ENCODE measurements at places on chromosomes 16 and 17.

DNA sequence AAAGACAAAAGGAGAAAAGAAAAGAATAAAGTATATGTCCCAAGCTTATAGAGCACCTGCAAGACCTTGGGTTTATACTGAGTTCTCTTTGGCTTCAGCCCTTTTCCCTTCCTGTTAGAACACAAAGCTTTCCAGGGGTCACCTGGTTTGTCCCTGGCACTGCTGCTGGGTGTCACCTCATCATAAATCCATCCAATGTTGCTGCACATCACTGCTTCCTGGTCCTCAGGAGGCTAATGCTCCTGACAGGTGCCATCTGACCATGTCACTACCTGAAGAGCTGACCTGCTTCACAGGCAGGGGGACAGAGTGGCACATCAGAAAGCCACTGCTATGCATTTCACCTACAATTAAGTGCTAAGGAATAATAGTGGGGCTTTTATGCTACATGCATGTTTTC, 164.6 kb upstream of the ELAC2 start:
- no peak for DNase-seq

- DNase-seq: no peak
Measured at GRCh38 chr17:31510308-31511194, 119.1 kb downstream of the RAB11FIP4 start.

- DNase-seq: no peak
Measured at GRCh38 chr16:84193480-84193879, 2.5 kb downstream of the ADAD2 start.

- DNase-seq: no peak
Measured at GRCh38 chr16:5015351-5015750, 18.4 kb downstream of the NAGPA start.

DNA sequence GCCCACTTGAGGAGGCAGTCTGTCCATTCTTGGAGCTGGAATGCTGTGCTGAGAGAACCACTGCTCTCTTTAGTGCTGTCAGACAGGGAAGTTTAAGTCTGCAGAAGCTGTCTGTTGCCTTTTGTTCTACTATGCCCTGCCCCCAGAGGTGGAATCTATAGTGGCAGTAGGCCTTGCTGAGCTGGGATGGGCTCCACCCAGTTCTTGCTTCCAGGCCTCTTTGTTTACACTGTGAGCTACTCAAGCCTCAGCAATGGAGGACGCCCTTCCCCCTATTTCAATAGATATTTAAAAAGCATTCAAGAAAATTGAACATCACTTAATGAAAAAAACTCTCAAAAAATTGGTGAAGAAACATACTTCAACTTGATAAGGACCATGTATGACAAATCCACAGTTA, 313.5 kb downstream of the PHKB start:
- DNase-seq: no peak

DNA sequence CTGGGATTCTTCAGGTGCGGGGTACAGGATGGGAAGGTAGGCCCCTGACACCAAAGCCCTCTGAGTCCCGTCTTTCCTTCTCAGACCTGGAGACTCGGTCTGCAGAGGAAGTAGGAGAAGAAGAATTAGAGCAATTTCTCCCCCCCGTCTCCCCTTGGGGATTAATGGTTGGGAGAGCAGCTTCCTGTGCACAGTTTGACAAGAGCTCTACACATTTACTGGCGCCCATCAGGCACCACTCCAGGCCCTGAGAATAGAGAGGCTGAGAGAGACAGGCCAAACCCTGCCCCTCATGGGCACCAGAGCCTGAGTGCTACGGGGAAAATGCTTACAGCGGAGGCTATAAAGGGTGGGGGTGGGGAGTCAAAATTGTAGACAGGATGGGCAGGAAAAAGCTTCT, 3.5 kb upstream of the C16orf74 start:
- no peak for DNase-seq

GRCh38 chr17:64148699-64149098, 18.8 kb upstream of the ERN1 start:
- no peak for DNase-seq

DNA sequence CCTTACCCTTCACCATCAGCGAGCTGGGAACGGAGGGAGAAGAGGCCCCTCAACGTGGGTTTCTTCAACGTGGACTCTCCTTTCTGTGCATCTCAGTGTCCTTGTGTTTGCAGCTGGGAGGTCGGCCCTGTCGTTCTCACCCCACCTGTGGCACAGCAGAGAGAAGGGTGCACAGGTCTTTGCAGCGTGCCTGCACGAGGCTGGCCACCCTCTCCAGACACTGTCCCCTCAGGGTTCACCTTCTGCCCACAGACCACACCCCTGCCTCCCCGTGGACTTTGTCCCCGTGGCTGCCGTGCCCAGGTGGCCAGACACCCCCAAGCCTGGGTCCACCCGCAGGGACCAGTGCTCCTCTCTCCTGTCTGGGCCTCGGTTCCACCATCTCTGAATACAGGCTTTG, 7.3 kb upstream of the WDR45B start:
- no peak for DNase-seq

GRCh38 chr17:34656801-34657200, 77.4 kb downstream of the TMEM132E start:
- no peak for DNase-seq

DNA sequence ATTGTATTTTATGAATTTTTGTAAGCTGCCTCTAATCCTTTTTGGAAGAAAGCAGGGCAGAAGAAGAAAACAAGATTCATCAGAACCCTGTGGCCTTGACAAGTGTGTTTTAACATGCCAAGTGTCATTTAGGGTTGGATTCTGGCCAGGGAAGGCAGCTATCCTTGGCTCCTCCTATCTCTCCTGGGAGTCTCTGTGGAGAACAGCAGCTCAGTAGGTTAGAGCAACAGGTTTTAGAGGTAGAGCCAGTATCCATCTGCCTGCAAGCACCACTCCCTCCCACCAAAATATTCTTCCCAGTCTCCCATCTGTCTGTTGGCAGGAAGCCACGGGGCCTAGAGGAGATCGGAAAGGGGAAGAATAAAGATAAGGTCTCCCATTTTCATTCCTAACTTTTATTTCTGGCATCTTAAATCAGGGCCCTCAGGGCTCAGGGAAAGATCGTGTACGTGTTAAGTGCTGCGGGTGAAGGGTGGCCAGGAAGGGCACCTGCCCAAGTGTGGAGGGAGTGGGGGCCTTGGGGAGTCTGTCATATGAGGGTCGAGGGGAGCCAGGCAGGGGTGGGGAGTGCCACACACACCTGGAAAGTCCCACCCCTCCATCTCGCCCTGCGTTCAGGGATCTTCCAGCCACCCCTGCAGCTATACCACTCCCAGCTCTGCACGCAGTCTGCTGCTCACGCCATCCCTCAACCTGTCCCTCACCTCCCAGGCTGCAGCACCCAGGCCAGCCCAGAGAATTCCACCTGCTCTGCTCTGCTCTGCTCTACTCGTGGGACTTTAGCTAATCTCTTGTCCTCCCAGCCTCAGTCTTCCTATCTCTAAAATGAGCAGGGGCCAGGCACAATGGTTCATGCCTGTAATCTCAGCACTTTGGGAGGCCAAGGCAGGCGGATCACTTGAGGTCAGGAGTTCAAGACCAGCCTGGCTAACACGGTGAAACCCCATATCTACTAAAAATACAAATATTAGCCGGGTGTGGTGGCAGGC, 17.1 kb upstream of the CPSF4L start:
- DNase-seq: no peak

- no peak for DNase-seq
Measured at GRCh38 chr17:67015001-67015400, 29.4 kb upstream of the CACNG1 start.

DNA sequence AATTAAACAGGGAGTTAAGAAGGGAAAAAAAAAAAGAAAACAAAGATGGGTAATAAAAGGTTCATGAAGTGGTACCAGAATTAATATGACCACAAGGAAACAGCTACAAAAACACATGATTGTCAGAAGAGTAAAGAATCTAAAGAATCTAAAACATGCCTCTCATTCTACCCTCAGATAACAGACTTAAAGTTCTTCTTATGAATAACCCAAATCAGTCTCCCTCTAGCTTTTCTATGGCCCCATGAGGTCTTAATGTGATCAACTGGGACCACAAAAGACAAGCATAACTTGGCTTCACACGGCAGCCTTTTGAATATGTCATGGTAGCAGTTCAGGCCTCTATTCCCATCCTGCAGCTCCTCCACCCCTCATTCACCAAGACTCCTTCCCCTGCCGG, 6.9 kb downstream of the MYH10 start:
- DNase-seq: no peak

- DNase-seq: no peak
Measured at GRCh38 chr17:1940810-1941185, 84.3 kb downstream of the RTN4RL1 start.

DNA sequence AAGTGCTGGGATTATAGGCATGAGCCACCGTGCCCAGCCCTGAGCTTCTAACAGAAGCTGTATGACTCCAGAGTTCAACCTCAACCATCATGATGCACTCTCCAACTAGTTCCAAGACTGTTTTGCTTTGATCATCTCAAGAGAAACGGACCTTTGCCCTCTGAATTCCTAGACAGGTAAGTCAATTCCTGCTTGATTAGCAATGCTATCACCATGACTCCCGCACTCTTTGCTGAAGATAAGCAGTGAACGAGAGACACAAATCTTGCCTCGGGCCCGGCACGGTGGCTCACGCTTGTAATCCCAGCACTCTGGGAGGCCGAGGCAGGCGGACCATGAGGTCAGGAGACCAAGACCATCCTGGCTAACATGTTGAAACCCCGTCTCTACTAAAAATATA, 22.2 kb downstream of the ANKFY1 start:
- DNase-seq: no peak

DNA sequence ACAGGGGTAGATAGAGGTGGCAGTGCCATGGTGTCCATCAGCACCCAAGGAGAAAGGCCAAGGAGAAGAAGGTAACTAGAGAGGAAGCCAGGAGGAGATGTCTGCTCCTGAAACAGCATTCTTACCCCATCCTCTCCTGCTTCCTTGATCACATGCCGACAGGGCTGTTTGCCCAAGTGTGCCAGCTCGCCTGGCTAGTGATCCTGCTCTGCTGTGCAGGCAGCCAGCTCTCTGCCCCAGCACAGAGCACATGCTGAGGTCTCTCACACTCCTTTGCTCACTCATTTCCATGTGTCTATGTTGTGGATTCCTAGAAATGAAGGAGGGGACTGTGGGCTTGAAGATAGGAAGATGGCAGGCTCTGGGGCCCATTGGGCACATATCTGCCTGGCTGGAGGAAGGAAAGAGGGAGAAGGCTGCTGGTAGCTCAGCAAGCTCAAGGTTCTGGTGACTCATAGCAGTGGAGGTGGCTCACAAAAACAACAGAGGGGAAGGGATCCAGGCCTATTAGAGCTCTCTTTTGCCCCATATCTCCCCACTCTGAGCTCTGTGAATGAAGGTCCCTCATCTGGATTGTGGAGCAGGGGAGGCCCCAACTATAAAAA, 54.3 kb downstream of the NEUROD2 start:
- DNase-seq: peak; percentile 5

- no peak for DNase-seq
Measured at GRCh38 chr17:10286324-10286723, 86.5 kb downstream of the MYH13 start.

- no peak for DNase-seq
Measured at GRCh38 chr17:36153895-36154610, 22.4 kb downstream of the TBC1D3B start.

DNA sequence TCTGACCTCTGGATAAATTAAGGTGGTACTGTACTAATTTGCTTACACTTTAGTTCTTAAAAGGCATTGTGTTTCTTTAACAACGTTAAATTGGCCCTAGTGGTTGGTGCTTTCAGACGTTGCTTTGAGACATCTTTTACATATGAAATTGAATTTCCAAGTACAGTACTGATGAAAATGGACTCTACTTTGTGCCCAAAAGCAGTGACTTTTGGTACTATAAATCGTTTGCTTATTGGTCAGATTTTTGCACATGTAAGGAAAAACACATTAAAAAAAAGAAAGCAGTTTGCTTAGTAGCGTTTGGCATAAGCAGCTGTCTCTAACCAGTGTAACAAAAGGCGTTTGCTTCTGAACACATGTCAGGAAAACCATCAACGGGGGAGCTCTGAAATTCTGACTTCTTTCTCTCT, 139.6 kb downstream of the CDK5R1 start:
- no peak for DNase-seq

- no peak for DNase-seq
Measured at GRCh38 chr16:49578435-49579024, 204.9 kb downstream of the C16orf78 start.

DNA sequence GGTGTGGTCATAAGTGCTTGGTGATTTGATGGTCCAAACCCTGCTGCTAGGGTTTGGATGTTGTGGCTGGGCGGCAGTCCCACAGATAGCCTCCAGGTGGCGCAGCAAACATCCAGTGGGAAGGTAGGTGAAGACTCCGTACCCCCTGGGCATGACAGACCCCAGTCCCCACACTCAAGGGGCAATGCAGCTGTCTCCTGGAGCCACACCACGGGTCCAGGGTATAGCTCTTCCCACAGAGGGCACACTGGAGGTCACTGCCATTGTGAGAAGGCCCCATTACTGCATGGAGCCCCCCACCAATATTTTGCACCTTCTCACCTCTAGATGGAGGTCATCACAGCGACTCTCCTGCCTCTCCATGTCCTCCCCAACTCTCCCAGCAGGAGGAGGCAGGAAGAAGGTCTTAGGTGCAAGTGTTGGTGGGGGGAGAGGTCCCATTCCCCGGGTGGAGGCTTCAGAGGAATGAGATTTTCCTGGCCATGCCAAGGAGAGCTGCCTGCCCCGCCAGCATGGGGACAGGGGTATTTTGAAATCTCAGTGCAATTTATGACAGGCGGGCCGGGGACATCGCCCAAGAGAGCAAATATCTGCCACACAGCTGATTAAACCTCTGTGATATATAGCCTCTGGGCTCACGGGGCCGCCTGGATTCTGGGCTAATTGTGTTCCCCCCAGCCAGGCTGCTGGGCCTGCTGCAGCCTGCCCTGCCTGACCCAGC, 17.1 kb upstream of the C17orf113 start:
- no peak for DNase-seq

GRCh38 chr17:74892974-74893911, at the start of gene FADS6:
Gene FADS6 (minus strand): TSS chr17:74893633. CDS start chr17:74893595, 38 bp downstream.
- no peak for DNase-seq

- DNase-seq: no peak
Measured at GRCh38 chr17:41394254-41394996, 3.0 kb downstream of the KRT31 start.

DNA sequence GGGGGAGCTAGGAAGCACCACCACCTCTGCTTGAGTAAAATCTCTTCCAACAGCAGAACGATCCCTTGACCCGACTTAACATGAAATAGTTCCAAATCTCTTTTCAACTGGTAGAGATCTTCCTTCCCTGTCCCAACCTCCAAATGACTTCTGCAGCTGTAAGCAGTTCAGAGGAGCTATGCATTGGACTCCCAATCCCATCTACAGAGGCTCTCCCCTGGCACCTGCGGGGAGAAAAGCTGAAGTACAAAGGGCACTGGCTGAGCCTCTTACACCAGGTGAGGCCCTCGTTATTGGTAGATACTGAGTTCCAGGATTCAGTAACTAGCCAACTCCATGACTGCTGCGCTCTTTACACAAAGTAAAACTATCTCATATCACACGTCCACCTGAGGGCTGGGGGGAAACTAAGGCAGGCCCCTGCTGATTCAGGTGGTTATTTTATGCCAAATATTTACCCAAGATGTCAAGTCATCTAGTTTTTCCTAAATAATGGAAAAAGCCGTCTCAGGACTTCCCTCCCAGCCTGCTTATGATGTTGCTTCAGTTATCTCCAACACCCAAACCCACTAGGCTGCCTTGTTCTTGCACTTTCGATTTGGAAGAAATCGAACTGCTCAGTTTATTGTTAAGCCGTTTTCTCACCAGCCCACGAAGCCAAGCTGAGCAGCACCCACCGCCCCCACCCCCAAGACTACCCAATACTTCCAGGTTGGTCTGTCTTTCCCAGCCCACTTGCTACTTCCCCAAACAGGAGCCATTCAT, 3.2 kb downstream of the ACTG1 start:
- DNase-seq: no peak

- no peak for DNase-seq
Measured at GRCh38 chr16:88066680-88067529, 115.7 kb downstream of the BANP start.

GRCh38 chr16:28009586-28010373, 53.7 kb downstream of the GSG1L start:
- no peak for DNase-seq
